ENCODE measurements at places on chromosomes 3 and 15. TPM values are rescaled to one million over a fixed set of nuclear protein-coding genes. Genes with fewer than 3 reads are reported as not detected.

- DNase-seq: no peak
These were observed 169.5 kb downstream of the ATP10A start for GRCh38 chr15:25693321-25694238.

DNA sequence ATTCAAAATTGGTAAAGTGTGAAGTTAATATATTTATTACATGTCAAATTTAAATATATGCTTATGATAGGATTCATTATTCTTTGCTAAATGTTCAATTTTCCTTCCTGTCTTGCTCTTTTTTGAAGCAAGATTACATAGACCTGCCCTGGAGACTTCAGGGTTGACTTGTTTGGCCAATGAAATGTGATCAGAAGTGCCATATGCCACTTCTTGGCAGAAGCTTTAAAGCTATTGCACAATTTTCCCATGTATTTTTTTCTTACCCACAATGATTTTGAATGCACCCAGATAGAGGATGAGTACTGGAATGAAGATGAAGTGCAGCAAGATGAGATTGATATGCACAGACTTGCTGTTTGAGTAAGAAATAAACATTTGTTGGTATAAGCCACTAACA is 406.3 kb upstream of the BCHE start:
- DNase-seq: no peak

Gene ROPN1B
- total RNA-seq: not detected

Gene FHIT
- 3.7 TPM for total RNA-seq

Gene KLHL40
- total RNA-seq: not detected

Gene TLR9
- not detected for total RNA-seq

DNA sequence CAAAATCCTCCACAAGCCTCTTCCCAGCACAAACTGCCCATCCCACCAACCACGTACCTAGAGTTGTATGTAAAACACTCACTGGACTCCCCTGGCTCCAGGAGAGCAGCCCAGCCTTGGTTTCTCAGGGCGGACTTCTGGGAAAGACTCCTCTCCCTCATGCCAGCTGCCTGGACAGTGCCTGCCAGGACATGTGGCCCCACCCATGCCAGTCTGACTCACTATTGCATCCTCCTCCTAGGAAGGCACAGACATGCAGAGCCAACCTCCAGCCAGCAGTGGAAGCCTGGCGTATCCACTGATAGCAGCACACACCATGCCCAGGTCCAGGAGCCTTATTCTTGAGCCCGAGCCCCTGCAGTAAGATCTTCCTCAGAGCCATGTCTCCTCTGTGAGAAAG is 8.6 kb downstream of the PKM start:
- DNase-seq: no peak

DNA sequence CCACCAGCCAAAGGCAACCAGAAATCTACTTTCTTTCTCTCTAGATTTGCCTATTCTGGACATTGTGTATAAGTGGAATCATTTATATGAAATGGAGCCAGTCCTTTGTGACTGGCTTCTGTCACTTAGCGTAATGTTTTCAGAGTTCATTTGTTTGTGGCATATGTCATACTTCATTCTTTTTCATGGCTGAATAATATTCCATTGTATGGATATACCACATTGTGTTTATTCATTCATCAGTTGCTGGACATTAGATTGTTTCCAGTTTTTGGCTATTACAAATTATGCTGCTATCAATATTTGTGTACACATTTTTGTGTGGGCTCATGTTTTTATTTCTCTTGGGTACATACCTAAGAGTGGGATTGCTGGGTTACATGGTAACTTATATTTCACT is 139.2 kb upstream of the CTDSPL start:
- no peak for DNase-seq

Gene C3orf20
- total RNA-seq: not detected

Gene IMPG2
- total RNA-seq: under 0.01 TPM

DNA sequence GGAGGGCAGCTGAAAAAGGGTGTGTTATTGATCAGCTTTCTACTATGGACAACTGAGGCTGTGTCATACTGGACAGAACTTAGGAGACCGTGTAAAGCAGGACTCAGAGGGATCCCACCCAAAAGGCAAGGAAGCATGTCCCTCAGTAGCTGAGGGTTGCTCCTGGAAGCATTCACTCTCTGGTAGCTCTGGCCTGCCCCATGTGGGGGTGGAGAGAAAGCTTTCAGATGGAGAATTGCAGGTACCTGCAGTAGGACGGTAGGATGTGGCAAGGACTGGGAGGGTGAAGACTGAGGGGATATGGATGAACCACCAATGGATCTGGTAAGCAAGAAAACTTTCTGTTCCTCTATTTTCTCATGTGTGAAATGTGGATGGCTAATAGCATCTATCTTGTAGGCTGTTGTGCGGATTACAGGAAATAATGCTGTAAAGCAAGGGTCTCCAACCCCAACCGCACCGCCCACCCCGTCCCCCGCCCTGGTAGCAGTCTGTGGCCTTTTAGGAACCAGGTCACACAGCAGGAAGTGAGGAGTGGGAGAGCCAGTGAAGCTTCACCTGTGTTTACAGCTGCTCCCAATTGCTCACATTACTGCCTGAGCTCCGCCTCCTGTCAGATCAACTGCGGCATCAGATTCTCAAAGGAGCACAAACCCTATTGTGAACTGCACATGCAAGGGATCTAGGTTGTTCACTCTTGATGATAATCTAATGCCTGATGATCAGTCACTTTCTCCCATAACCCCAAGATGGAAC is 157.7 kb upstream of the PROK2 start:
- no peak for DNase-seq

Gene CPNE9
- total RNA-seq: not detected

DNA sequence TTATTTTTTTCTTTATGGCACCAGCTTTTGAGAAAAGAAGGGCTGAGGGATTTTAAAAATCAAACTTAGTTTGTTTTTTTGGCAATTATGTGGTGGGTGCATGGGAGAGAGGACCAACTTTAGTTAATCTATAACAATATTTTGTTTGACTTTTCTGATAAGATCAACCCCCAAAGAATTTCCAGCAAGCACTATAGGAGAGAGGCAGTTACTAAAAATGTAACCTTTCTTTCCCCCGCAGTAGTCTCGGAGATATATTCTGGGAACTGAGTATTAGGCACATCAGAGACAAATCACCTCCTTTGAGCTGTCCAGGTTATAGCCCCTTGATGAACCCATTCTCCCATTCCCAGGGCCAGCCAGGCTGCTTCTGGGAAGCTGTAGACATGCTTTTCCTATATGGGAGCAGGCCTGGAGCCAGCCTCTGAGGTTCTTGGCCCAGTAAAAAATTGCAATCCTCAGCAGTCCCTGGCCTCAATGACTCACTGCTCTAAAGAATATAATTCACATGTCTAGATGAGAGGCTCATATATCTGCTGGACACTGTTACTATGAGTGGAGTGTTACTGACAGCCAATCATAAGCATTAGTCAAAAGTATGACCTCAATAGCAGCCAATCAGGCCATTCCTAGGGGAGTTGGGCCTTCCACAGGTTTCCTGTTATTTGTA is 138.3 kb upstream of the AGBL1 start:
- DNase-seq: no peak

DNA sequence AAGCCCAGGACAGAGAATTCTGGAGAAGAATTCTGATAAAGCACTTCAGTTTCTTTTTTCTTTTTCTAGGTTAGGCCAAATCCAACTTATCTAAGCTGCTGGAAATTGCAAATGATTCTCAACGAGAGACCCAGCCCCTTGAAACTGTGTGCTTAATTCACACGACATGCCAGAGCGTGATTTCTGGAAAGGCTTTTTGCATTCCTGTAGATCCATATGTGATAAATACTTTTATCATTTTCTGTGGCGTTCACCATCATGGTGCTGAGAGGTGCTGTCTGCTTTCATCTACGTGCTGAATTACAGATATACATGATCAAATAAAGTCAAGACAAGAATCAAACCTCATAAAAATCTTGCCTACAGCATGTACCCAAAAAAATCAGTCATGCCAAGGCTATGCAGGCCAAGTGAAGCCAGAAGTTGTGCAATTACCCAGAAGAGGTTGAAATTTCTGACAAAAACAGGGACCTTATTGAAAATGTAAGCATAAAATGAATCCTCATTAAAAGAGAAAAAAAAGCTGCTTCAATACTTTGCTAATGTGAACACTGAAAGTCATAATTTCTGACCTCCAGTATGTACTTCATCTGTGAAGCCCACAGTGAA is 10.8 kb upstream of the MEF2A start:
- DNase-seq: no peak

Gene ZNF620
- 9.0 TPM for total RNA-seq

- DNase-seq: no peak
These were observed 2.3 kb downstream of the CAMP start for GRCh38 chr3:48225587-48225986.

Gene PLIN1
- total RNA-seq: 0.06 TPM

Gene C3orf22
- not detected for total RNA-seq
